ENCODE measurements at places on chromosomes 11 and 22. TPM values are rescaled to one million over a fixed set of nuclear protein-coding genes. Genes with fewer than 3 reads are reported as not detected.

The SYT9 gene
- total RNA-seq: 4.7 TPM

The SLC6A5 gene
- not detected for total RNA-seq

The CCDC87 gene
- 0.62 TPM for total RNA-seq

The MPST gene
- 28.1 TPM for total RNA-seq

The PLEKHA7 gene
- 5.5 TPM for total RNA-seq

The SIK2 gene
- 12.6 TPM for total RNA-seq

The BAIAP2L2 gene
- total RNA-seq: not detected

The RBM4B gene
- total RNA-seq: 94.5 TPM

The FOLR2 gene
- total RNA-seq: 5.8 TPM

The GAL3ST1 gene
- total RNA-seq: 0.94 TPM

The FDXACB1 gene
- 12.8 TPM for total RNA-seq

The ASPHD2 gene
- total RNA-seq: 18.4 TPM

The ACTN3 gene
- total RNA-seq: not detected

The SAA4 gene
- not detected for total RNA-seq

The KRTAP5-5 gene
- total RNA-seq: not detected

The OR51I1 gene
- total RNA-seq: not detected

The DENND5A gene
- 137 TPM for total RNA-seq

The PES1 gene
- total RNA-seq: 41.3 TPM

The MYOD1 gene
- total RNA-seq: not detected

The FEN1 gene
- 13.3 TPM for total RNA-seq

The DDT gene
- total RNA-seq: 68.6 TPM

The OR8K3 gene
- total RNA-seq: not detected

The PAFAH1B2 gene
- 325 TPM for total RNA-seq

The CDC45 gene
- 1.4 TPM for total RNA-seq

All from occipital lobe (tissue), 3 donors.